COR-L47 (cell line): ENCODE measurements at places on chromosomes 7 and 10.

- no peak for DNase-seq
These were observed 46.2 kb downstream of the FAM53B start for GRCh38 chr10:124697837-124698544.

- no peak for DNase-seq
These were observed 238.8 kb downstream of the FANK1 start for GRCh38 chr10:126135177-126135576.

DNA sequence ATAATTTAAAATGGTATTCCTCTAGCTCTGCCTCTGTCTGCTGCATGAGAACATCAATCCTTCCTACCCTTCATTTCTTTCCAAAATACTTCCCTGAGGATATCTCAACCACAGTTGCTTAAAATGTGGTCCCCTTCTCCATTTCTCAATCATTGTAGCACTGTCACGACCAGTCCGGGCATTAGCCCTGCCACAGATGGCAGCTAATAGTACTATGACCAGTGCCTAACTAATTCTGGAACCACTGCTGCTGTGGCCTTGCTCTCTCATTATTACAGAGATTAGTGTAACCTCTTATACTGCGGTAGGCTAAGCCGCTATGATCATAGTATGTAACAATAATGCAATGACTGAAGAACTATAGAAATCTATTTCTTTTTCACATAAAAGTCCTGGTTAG lies 66.0 kb downstream of the REEP3 start:
- DNase-seq = no peak

DNA sequence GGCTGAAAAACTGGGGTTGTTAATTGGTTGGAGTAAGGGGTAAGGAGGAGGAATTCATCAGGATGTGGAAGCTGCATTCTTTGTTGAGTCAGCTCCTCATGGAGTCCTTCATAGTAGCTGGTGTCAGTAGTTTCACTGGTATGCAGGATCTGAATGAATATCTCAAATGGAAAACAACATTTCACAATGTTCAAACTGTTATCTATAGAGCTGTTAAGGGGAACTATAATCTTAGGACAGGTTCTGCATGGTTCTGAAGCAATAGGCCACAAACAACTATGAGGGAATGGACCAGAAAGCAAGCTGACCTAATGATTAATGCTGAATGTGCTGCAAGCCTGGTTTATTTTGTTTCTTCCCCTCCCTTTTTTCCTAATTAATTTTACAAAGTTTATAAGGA lies 225.8 kb downstream of the IPMK start:
- no peak for DNase-seq

DNA sequence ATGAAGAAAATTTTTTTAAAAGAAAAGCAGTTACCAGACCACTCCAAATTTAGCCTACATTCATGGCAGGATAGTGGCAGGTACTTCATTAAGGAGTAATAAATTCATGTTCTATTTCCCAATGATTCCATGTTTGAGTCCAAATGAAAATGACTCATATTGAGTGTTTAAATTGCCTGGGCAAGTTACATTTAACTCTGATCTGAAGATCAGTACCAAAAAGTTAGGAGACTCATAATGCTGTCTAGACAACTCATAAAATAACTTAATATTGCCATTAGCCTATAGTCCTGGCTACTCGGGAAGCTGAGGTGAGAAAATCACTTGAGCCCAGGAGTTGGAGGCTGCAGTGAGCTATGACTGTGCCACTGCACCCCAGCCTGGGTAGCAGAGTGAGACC lies 13.0 kb downstream of the BRAF start:
- no peak for DNase-seq

GRCh38 chr10:71368643-71369042 lies 28.1 kb upstream of the CDH23 start:
- DNase-seq = no peak

- no peak for DNase-seq
These were observed 199.7 kb upstream of the LRRN3 start for GRCh38 chr7:110891197-110891596.

DNA sequence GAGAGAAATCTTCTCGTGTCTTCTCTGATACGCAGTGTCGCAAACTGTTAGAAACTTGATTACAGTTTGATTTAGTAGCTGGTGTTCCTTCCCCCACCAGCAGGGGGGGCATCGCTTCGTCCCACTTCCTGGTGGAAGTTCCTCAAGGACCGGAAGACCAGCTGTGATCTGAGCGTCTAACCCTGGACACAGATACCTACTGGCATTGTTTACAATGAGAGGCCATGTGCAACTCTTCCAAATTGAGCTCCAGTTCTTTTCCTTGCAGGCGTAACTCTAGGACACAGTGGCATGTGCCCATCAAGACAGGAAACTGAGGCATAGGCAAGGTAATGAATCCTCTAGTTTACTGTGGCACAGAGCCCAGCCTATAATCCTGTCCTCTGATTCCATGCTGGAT lies 219.0 kb downstream of the CCDC3 start:
- no peak for DNase-seq

DNA sequence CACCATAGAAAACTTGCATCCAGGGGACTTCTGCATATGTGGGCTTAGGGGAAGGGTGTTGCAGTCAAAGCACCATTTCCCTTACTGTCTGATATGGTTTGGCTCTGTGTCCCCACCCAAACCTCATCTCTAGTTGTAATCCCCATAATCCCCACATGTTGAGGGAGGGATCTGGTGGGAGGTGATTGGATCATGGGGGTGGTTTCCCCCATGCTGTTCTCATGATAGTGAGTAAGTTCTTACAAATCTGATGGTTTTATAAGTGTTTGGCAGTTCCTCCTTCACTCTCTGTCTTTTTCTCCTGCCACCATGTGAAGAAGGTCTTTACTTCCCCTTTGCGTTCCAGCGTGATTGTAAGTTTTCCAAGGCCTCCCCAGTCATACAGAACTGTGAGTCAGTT lies 177.4 kb downstream of the ADK start:
- DNase-seq = no peak

DNA sequence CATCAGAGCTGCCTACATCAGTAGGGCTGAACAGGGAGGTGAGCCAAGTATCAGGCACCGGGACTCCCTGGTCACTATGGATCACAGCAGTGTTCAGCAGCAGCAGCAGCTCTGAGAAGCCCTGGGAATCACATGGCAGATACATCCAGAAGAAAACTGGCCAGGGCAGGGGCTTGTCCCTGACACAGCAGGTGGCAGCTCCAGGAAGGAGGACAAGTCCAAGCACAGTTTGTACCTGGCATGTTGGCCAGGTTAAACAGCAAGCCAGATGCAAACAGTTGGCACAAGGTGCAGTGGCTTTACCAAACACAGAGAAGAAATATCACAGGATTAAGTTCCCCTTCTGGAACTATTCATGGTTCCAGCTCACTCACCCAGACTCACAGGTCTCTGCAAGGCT lies 139.4 kb downstream of the KCNMA1 start:
- DNase-seq = no peak

GRCh38 chr10:89352802-89353201 lies 25.0 kb downstream of the IFIT3 start:
- no peak for DNase-seq

- DNase-seq = no peak
These were observed 582.2 kb downstream of the SORCS1 start for GRCh38 chr10:106582291-106582690.

DNA sequence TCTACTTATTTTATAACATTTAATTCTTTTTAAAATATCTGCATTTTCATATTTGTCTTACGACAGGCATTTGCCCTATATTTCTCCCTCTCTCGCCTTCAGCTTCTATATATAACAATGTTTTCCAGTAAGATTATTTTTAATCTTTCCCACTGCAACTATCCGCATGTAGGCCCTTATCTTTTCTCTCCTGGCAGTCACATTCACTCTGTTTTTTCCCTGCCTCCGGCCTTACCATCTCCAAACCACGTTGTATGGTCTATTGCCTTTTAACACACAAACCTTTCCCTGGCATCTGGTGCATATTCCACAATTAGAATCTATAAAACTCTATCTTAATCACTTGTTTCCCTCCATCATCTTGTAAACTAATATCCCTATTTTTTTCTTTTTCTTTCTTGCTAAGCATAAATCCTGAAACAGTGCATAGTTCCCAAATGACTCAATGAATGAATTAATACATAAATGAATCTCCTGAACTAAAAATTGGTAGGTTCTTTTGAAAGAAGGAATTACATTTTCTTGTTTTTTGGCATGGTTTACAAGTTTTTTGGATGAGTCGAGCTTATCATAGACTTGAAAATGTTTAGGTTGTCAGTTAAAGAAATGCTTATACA lies 173.2 kb downstream of the SEMA3A start:
- DNase-seq = no peak

DNA sequence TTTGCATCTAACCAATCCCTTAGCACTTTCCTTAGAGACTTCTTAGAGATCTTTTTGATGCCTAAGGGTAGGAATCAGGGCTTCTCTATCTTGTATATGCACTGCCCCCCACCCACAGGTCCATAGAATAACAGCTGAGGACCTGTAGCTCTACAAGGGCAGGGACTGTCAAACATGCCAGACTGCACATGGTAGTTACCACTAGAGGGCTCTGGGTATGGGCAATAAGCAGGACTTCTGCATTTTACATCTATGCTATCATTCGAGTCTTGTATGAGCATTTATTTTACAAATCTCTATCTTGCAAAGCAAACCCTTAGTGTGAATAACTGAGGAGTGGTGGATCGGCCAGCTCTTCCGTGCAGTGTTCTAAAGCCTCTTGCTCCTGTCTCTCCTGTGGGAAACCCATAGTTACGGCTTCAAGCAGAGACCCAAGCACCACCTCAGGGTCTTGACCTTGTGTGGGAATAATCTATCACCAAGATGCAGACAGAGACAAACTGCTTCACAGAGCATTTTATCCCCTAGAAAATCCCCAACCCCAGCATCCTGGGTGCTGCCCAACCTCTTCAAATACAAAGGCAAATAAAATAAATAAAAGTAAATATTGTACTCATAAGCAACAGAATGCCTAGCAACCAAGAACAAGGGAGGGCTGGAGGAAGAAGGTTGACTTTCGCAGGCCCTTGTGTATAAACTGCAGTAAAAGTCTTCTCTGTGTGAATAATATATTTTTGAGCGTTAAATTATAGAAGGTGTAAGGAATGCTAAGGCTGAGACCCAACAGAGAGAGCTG lies 219.3 kb downstream of the WDR11 start:
- no peak for DNase-seq

DNA sequence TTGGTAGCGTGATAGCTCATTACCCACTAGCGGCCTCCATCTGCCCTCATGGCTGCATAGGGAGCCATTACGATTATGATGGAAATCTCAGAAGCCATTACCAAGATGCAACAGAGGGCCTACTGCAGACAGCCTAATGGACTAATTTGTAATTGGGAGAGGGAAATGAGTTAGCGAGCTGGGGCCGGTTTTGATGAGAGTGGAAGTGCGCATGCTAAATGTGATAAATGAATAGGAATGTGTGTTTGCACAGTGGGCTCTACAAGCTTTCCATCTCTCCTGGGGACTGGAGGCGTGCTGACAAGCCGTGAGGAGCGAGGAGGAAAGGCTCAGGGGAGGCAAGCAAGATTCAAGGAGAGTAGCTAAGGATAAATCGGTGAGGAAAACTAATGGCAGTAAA lies 644.5 kb upstream of the GALNT17 start:
- DNase-seq = no peak

DNA sequence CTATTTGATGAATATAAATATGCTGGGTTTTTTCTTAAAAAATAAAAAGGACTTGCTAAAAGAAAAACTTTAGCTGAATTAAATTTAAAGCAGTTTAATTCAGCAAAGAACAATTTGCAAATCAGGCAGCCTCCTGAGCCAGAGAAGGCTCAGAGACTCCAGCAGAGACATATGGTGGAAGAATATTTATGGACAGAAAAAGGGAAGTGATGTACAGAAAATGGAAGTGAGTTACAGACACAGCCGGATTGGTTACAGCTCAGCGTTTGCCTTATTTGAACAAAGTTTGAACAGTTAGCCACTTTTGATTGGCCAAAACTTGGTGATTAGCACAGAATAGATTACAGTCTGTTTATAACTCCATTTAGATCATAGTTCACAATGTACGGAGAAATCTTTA lies 110.3 kb downstream of the GAD2 start:
- no peak for DNase-seq

DNA sequence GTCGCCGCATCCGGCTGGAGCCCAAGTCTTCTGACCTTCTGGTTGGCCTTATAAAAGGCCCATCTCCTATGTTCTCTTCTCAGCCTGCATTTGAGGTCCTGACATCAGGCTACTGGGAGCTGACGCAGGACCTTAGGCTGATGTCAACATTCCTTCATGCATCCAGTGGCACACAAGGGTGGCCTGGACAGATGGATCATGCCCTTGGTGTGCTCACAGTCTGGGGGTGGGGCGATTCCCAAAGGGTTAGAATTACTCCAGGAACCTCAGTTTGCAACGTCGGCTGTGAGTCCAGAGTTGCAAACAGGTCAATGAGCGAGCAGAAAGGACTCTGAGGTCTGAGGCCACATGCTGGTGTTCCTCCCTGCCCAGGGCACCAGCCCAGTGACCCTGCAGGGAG lies 8.2 kb upstream of the CLIP2 start:
- no peak for DNase-seq

- DNase-seq = no peak
These were observed 87.4 kb downstream of the APBB1IP start for GRCh38 chr10:26525586-26525985.

DNA sequence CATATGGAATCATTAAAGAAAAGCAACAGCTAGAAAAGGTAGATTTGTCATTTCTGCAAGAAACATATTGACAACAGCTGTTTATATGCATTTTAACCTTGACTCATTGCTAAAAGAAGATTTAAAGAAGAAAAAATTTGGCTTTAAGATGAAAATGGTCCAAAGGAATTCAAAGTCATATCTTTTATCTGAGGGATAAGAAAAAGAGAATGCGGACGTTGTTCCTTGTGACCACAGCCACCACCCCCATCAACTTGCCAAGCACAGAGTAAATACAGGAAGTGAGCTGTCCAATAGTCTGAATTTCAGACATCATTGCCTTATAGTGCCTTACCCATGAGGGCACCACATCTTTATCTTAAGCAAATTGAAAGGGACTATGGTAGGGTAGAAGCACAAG lies 7.3 kb upstream of the CRPPA start:
- DNase-seq = no peak

DNA sequence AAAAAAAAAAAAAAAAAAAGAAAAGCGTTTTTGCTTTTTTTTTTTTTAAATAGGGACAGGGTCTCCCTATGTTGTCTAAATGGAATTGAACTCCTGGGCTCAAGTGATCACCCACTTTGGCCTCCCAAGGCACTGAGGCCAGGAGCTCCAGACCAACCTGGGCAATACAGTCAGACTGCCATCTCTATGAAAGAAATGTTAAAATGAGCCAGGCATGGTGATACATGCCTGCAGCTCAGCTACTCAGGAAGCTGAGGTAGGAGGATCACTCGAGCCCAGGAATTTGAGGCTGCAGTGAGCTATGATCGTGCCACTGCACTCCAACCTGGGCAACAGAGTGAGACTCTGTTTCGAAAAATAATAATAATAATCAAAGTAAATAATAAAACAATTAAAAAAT lies 16.5 kb upstream of the LMTK2 start:
- no peak for DNase-seq
